ENCODE measurements at places on chromosomes 13 and 19. TPM values are rescaled to one million over a fixed set of nuclear protein-coding genes. Genes with fewer than 3 reads are reported as not detected.

CASP14 gene
- 122 TPM for polyA plus RNA-seq

DNA sequence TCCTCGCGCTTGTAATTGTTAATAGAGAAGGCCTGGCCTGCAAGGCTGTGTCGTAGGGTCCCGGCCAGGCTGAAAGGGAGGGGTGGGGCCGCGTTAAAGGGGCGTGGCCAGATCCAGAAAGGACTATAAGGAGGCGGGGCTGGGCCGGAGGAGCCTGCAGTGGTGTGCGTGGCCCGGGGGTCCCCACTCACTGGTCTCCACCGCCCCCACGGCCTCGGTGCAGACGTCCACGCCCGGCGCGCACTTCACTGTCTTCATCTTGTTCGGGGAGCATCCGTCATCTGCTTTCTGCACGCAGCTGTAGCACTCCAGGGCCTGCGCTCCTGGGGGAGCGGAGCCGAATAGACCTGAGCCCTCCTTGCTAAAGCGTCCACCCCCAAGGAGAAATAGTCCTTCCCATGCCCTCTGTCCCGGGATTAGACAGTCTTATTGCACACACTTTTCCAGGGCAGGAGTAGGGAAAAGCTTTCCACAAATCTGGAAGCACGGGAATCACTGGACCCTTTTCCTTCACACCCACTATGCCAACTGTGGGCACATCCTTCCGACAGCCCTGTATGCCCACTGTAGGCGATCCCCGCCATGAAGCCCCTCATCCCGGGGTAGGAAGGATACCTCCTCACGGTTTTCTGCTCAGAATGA, 1.2 kb downstream of the LYPD3 start:
- peaks cover 7% of the 10 kb centered on the region for H3K36me3 ChIP-seq
- H3K4me1 ChIP-seq: peaks cover 41% of the 10 kb centered on the region
- H3K4me3 ChIP-seq: peak overlapping the region; percentile 84
- peak overlapping the region; percentile 76 for H3K27ac ChIP-seq
- no peak for DNase-seq
- no peaks in the 10 kb centered on the region for H3K27me3 ChIP-seq

DNA sequence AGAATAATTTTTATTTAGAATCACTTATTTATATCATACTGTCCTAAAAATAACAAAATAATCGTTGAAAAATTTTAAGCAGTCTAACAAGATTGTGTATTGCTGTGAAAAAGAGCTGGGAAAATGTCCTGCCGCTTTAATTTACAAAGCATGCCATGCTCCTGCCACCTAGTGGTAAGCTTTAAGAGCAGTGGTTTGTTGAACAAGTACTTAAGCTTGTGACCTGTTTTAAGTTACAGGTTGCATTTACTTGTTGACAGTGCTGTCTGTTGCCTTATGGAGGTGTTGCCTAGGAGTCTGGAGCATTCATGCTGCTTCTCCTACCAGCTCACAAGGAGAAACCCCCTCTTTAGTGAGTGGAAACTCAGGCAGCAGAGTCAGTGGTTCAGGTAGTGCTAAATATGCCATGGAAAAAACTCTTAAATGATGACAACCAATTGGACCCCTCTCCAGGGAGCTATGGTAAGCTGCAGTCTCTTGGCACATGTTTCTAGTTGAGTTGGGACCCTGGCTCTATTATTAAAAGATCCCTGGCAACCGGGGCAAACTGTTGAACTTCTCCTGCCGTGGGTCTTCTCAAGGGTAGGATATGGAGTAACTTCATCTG, 68.4 kb downstream of the SPATA13 start:
- H3K27ac ChIP-seq: no peak overlapping the region
- DNase-seq: peak; percentile 19
- no peaks in the 10 kb centered on the region for H3K4me1 ChIP-seq
- no peaks in the 10 kb centered on the region for H3K27me3 ChIP-seq

DNA sequence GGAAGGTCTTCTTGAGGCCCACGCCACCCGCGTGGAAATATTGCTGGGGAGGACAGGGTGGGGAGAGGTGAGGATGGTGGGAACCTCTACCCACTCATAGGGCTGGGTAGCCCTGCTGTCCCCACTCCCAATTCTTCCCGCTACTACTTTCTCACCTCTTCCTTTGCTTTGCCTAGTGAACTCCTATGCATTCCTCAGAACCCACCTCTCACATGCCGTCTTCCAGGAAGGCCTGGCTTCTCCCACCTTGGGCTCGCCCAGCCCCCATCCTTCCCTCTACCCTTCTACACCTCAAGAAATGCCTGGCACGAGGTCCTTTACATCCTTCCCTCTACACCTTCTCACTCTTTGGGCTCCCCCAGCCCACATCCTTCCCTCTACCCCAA, 62.4 kb downstream of the COLGALT1 start:
- H3K36me3 ChIP-seq: no peaks in the 10 kb centered on the region
- no peak overlapping the region for H3K4me3 ChIP-seq
- DNase-seq: no peak
- H3K27me3 ChIP-seq: peaks cover 14% of the 10 kb centered on the region
- H3K4me1 ChIP-seq: no peaks in the 10 kb centered on the region

GRCh38 chr13:51000571-51001260, 91.1 kb downstream of the RNASEH2B start:
- H3K36me3 ChIP-seq: no peaks in the 10 kb centered on the region
- peaks cover 27% of the 10 kb centered on the region for H3K4me1 ChIP-seq
- H3K4me3 ChIP-seq: no peak overlapping the region
- H3K27ac ChIP-seq: peak overlapping the region; percentile 44

OLFM4 gene
- polyA plus RNA-seq: not detected

KCNN4 gene
- polyA plus RNA-seq: 10.5 TPM

DNA sequence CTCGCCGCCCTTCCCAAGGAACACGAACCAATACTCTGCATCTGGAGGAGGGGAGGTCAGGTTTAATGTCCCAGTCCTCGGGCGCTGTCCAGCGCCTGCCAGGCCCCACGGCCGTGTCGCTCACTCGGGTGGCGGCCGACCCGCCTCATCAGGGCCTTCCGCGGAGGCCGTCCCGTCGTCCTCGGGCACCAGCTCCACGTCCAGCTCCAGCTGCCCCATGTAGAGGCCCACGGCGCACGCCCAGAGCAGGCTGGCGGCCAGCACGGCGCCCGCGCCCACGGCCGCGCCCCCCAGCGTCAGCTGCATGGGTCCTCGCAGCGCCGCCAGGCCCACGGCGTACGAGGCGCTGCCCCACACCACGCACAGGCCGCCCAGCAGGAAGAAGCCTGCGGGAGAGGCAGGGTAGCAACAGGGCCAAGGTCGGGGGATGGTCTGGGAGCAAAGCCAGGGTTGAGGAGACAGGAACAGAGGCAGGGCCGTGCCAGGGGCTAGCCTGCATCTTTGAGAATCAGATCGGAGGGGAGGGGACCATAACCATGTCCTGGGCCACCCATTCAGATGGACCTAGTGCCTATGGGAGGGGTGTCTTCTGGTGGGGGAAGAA, 2.5 kb downstream of the TMEM160 start:
- no peak overlapping the region for H3K27ac ChIP-seq
- H3K27me3 ChIP-seq: no peaks in the 10 kb centered on the region
- no peak for DNase-seq
- no peaks in the 10 kb centered on the region for H3K36me3 ChIP-seq

GRCh38 chr13:74767050-74767449, 632.8 kb upstream of the KLF12 start:
- no peak for DNase-seq
- no peak overlapping the region for H3K4me3 ChIP-seq
- H3K27me3 ChIP-seq: no peaks in the 10 kb centered on the region
- no peaks in the 10 kb centered on the region for H3K4me1 ChIP-seq
- H3K27ac ChIP-seq: no peak overlapping the region

GRCh38 chr19:22286151-22286810, at the start of gene ZNF729:
ZNF729 (plus strand) TSS chr19:22286441; CDS start chr19:22286526, 85 bp downstream.
- H3K4me3 ChIP-seq: no peak within 1 kb of the TSS
- H3K4me1 ChIP-seq: no peaks in the 10 kb centered on the region
- H3K27me3 ChIP-seq: no peaks in the 10 kb centered on the region
- H3K36me3 ChIP-seq: no peaks in the 10 kb centered on the region

DNA sequence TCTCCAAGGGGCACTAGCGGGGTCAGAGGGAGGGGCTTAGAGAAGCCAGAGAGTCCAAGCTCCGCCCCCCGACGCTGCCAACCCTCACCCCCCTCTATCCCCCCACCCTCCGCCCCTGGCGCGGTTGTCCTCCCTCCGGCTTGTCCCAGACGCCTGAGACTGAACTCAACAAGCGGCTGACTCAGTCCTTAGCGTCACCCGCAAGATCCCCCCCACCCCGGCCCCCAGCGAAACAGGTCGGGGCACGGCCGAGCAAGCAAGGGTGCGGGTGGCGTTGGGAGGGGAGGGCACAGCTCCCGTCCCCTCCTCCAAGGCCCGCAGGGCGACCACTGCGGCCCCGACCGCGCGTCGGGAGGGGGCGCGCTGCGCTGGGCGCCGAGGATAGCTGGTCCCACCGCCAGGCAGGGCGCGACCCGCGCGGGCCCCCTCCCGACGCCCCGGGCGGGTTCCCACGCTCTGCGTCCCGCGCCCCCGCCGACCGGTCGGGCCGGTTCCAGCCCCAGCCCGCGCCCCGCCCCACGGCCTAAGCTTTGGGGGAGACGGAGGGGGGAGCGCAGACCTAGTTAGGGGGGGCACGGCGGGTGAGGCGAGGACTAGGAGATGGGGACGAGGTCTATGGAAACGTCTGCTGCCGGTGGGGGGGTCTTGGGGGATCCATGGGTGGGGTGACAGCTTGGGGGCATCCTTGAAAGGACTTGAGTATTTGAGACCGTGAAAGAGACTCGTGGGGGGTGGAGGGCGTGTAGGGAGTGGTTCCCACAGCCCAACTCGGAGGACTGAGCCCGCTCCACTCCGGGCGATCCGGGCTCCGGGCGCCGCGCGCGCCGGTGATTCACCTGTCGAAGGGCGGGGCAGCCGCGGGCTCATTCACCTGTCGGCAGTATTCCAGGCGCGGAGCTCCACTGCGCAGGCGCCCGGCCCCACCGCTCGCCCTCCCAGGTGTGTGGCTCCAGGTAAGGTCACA, 5.1 kb downstream of the NOTCH3 start:
- DNase-seq: no peak
- no peak overlapping the region for H3K27ac ChIP-seq
- peaks cover 16% of the 10 kb centered on the region for H3K4me1 ChIP-seq
- peaks cover 15% of the 10 kb centered on the region for H3K27me3 ChIP-seq
- no peaks in the 10 kb centered on the region for H3K36me3 ChIP-seq

- DNase-seq: no peak
- no peak overlapping the region for H3K4me3 ChIP-seq
- H3K36me3 ChIP-seq: no peaks in the 10 kb centered on the region
- no peak overlapping the region for H3K27ac ChIP-seq
- H3K4me1 ChIP-seq: no peaks in the 10 kb centered on the region
These were observed 9.2 kb upstream of the CEACAM18 start for GRCh38 chr19:51469162-51469561.

- H3K4me3 ChIP-seq: peak overlapping the region; percentile 96
- DNase-seq: no peak
- H3K36me3 ChIP-seq: no peaks in the 10 kb centered on the region
- H3K27me3 ChIP-seq: no peaks in the 10 kb centered on the region
- H3K4me1 ChIP-seq: peaks cover 3% of the 10 kb centered on the region
- peak overlapping the region; percentile 72 for H3K27ac ChIP-seq
These were observed 42.9 kb upstream of the ZNF14 start for GRCh38 chr19:19775891-19776205.

GRCh38 chr19:5045956-5046338, 77.0 kb downstream of the KDM4B start:
- H3K4me1 ChIP-seq: peaks cover 42% of the 10 kb centered on the region
- H3K4me3 ChIP-seq: no peak overlapping the region

DNA sequence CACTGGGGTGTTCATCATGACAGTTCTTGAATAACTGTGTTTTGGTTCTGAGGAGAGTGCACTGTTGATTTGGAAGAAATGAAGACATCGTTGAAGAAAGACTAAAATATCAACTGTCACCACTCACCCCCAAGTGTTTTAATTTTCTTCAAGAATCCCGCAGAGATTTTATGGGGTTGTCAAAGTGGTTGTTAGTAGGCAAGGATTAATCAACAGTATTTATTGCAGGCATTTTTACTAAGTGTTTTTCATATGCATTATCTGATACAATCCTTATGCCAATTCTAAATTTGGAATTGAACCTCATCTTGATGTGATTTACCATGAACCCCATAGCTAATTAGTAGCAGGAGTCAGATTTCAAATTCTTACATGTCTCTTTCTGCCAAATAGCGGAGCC, 63.7 kb upstream of the OBI1 start:
- H3K27me3 ChIP-seq: no peaks in the 10 kb centered on the region
- H3K4me1 ChIP-seq: no peaks in the 10 kb centered on the region
- H3K27ac ChIP-seq: no peak overlapping the region
- H3K4me3 ChIP-seq: no peak overlapping the region

DNA sequence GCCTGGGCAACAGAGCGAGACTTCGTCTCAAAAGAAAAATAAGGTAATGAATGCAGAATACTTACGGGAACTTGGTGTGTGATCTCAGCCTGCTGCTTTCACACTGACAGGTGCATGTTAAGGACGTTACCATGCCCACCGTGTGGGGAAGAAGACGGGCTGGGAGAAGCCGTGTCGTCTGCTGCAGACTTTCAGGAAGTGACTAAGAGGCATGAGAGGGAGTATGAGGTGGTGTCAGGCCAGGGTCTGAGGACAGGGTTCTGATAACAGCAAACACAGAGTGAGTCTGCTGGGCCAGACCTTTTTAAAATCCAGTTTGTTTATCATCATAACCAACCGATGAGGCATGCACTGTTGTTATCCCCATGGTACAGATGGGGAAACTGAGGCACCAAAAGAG, 13.6 kb upstream of the GALP start:
- DNase-seq: no peak
- peaks cover 2% of the 10 kb centered on the region for H3K36me3 ChIP-seq
- no peaks in the 10 kb centered on the region for H3K27me3 ChIP-seq

DNA sequence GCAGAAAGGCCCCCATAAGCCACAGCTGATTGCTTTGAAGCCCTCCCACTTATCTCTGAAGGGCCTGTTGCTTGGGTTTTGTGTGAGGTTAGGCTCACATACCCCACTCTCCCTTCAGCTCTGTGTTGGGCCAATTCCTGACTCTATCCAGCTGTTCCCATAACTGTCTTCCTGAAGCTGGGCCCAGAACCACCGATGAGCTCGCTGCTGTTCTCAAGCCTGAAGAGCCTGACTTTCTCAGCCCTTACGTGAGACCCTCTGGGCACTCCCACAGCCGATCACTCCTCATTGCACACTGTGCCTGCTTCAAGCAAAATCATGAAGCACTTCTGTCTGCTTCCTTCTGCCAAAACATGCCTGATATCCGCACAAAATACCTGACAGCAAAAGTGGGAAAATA, 124.1 kb downstream of the CRYL1 start:
- H3K4me1 ChIP-seq: peaks cover 50% of the 10 kb centered on the region
- no peaks in the 10 kb centered on the region for H3K36me3 ChIP-seq
- no peaks in the 10 kb centered on the region for H3K27me3 ChIP-seq
- H3K4me3 ChIP-seq: no peak overlapping the region
- no peak for DNase-seq

GRCh38 chr13:51818276-51818675, 14.3 kb upstream of the DHRS12 start:
- DNase-seq: no peak
- no peaks in the 10 kb centered on the region for H3K36me3 ChIP-seq
- peaks cover 24% of the 10 kb centered on the region for H3K27me3 ChIP-seq
- H3K4me1 ChIP-seq: peaks cover 25% of the 10 kb centered on the region
- no peak overlapping the region for H3K27ac ChIP-seq
- no peak overlapping the region for H3K4me3 ChIP-seq

Measured in keratinocyte (primary cell).